ENCODE measurements at places on chromosomes 5 and 9.

DNA sequence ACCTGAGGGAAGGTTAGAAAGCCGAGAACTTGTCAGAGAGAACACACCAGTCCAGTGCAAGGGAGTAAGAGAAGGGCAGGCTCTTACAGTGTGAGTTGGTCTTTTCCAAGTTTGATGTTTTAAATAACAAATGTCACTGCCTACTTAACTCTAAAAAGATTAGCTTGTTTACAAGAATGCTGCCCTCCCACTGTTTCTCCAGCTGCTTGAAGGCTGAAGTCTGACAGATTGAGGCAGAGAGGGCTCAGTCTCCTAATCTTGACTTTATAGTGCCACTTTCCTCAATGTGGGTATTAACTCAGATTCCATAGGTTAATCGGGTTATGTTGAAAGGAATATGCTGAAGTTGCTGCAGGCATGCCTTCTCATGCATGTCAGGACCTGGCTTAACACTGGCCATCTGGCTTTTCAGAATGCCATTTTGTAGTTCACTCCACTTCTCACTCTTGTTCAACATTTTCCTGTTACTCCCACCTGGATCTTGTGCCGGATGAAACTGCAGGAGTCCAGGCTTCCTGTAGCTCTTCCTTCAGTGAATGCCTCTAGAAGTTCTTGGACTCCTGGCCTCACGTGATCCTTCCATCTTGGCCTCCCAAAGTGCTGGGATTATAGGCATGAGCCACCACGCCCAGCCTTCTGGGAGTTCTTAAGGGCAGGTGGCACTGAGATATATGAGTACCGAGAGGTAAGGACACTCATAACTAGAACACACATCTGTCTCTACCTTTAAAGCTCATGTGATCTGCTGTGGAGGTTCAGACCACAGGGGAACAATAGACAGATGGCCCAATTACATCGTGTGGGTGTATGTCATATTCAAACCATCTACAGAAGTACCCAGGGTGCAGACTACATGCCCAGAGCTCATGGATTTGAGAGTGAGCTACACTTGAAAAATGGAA lies 249.7 kb downstream of the ARHGAP26 start:
- DNase-seq, result no peak
- no peaks in the 10 kb centered on the region for H3K27me3 ChIP-seq
- peaks cover 6% of the 10 kb centered on the region for H3K36me3 ChIP-seq
- H3K4me1 ChIP-seq, result peaks cover 11% of the 10 kb centered on the region
- no peak overlapping the region for H3K4me3 ChIP-seq

- H3K4me3 ChIP-seq, result no peak overlapping the region
- no peaks in the 10 kb centered on the region for H3K4me1 ChIP-seq
- H3K27ac ChIP-seq, result no peak overlapping the region
- DNase-seq, result no peak
- no peaks in the 10 kb centered on the region for H3K27me3 ChIP-seq
These were observed 81.2 kb upstream of the LMX1B start for GRCh38 chr9:126532489-126532888.

GRCh38 chr5:35924122-35924949 lies 14.1 kb downstream of the CAPSL start:
- peaks cover 12% of the 10 kb centered on the region for H3K4me1 ChIP-seq
- H3K27me3 ChIP-seq, result peaks cover 8% of the 10 kb centered on the region
- no peak overlapping the region for H3K27ac ChIP-seq
- H3K4me3 ChIP-seq, result no peak overlapping the region
- no peak for DNase-seq

GRCh38 chr9:130543368-130543767 lies 36.0 kb upstream of the FUBP3 start:
- H3K36me3 ChIP-seq, result no peaks in the 10 kb centered on the region
- H3K27me3 ChIP-seq, result no peaks in the 10 kb centered on the region
- DNase-seq, result no peak
- H3K4me3 ChIP-seq, result no peak overlapping the region

- H3K27ac ChIP-seq, result no peak overlapping the region
- DNase-seq, result no peak
- peaks cover 28% of the 10 kb centered on the region for H3K36me3 ChIP-seq
- H3K27me3 ChIP-seq, result no peaks in the 10 kb centered on the region
These were observed 8.5 kb downstream of the ALG2 start for GRCh38 chr9:99213197-99213596.
